Left renal pelvis (tissue), 4 donors: ENCODE measurements at places on chromosomes 5 and 9.

DNA sequence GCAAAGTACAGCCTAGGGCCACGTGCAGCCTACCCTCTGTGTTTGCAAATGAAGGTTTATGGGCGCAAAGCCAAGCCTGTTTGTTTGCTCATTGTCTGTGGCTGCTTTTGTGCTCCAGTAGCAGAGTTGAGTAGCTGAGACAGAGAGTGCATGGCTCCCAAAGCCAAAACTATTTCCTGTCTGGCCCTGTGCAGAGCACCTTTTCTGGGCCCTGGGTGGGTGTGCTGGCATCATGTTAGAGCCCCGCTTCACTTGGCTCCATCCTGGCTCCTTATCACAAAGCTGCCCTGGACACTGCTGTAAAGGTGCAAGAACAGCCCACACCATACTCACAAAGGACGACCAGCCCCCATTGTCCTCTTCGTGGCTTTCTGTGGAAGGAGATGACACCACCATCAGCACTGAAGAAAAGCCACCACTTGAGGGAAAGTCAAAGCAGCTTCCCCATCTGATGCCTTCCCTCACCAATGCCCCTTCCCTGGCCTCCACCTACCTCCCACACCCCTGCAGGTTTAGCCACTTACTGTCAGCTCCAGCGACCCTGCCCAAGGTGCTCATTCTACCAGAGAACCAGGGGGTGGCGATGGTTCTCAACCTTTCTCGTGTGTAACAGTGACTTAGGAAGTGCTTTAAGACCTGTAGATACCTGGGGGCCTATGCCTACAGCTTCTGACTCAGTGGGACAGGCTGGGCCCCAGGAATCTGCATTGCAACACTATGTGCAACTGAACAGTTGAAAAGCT is 23.4 kb downstream of the LCP2 start:
- DNase-seq = no peak

DNA sequence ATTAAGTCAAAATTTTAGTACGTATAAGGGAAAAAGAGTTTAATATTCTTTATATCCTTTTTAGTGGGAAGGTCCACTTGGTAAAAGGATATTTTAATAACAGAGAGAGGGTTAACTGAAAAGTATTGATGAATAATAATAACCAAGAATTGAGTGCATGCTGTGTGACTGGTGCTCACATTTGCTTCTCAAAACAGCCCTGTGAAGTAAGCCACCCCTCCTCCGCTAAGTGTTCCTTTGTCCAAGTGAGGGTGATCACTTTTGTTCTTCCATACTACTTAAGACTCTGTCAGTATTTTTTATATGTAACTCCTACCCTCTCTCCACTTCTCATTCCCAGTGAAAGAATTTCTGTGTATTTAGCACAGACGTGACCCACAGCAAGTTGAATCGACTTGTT is 51.5 kb downstream of the SLC44A1 start:
- no peak for DNase-seq

GRCh38 chr9:29160763-29161353 is 1587.6 kb upstream of the C9orf72 start:
- DNase-seq = no peak

DNA sequence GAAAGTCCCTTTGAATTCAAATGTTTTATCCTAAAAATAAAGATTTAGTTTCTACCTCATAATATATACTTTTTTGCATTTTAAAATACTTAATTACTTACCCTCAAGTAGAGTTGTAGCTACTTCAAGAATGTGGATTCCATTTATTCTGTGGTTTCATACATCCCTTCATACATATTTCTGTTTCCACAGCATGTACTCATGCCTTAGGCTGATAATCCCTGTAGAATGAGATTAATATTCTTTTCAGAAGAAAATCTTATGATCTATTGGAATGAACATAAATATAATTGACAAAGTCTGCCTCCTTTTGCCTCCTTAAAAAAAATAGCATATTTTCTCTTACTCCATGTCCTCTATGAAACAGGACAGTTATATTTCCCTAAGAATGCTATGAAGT is 465.7 kb downstream of the DTWD2 start:
- DNase-seq = no peak

GRCh38 chr5:150626853-150627276 is 13.6 kb upstream of the SYNPO start:
- DNase-seq = no peak

DNA sequence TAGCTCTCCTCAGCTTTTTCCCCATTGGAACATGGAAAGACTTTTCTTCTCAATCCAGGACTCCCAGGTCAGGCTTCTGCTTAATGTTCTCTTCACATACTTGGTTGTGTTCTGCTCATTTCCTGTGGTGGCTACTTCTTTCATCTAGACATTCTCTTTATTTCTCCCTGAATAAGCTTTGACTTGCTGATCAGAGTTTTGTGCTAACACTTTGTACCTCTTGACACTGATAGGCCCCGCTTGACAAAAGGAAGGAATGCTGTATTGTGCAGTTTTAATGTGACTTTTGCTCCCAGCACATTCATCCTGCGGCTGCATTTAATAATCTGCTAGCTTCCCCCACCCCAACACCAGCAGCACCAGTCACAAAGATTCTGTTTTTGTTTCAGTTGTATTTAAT is 90.9 kb upstream of the MINAR2 start:
- DNase-seq = no peak

GRCh38 chr9:116549786-116550660 is 137.1 kb upstream of the TRIM32 start:
- no peak for DNase-seq
